ENCODE measurements at places on chromosomes 6 and 20. TPM values are rescaled to one million over a fixed set of nuclear protein-coding genes. Genes with fewer than 3 reads are reported as not detected.
A peak's percentile ranks its signal among the peaks of the same experiment; 100 is the strongest.

DNA sequence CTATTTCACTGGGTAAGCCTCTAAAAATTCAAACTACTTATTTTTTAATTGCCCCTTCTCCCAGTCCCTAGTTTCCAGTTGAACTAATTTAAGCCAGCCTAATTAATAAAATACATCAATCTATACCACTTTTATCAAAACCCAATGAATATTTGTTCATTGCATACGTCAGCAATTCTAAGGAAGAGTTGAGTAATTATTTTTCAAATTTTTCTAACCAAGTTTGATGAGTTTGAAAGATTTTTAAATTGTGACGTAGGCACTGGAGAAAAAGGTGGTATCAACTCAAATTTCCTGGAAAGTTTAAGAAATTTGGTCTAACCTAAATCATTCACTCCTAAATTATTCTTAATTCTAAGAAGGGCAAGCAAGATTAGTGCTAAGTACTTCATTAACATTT is 35.7 kb downstream of the COL21A1 start:
- DNase-seq: no peak

DNA sequence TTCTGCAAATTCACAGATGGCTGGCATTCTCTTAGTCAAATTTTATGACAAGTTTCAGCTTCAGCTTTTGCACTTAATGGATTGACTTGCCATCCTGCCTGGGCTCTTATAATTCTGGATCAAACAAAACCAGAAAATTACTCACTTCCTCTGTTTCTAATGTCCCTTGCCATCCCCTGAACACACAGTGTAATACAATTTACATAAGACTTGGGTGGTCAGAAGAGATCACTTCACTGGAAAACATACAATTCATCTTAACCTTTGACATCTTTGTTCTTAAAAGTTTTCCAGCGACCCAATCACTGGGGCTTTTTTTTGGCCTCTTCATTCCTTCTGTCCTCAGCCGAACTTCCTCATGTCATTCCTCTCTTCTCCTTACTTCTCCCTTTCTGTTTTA is 199.0 kb downstream of the ARHGAP18 start:
- DNase-seq: no peak

DNA sequence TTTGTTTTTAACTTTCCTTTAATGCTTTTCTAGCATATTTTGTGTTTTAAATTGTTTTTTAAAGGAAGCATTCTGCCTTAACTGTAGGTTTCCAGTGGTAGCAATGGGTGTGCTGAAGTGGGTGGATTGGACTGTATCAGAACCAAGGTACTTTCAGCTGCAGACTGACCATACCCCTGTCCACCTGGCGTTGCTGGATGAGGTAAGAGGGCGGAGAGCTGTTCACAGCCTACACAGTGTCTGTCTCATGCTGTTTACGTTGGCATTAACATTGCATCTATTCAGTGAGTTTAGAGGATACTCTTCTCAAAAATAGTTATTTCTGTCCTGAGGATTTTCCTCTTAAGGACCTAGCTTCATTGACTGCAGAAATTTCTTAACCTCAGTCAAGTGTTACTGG is 11.9 kb downstream of the NELFCD start:
- DNase-seq: no peak

DNA sequence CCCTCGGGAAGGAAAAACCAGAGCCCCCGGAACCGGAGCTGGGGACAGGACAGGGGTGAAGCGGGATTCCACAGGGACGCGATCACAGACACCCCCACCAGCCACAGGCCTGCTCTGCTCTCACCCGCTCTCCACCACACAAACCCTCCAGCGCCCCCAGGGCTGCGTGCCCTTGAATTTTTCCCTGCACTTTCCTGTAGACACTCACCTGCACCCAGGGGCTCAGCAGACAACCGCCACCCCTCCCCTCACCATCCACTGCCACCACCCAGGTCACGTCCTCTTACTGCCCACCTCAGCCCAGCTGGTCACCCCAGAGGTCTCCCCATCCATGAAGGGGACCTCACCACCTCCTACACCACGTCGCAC is 631 bp downstream of the ULBP2 start:
- DNase-seq: no peak

DNA sequence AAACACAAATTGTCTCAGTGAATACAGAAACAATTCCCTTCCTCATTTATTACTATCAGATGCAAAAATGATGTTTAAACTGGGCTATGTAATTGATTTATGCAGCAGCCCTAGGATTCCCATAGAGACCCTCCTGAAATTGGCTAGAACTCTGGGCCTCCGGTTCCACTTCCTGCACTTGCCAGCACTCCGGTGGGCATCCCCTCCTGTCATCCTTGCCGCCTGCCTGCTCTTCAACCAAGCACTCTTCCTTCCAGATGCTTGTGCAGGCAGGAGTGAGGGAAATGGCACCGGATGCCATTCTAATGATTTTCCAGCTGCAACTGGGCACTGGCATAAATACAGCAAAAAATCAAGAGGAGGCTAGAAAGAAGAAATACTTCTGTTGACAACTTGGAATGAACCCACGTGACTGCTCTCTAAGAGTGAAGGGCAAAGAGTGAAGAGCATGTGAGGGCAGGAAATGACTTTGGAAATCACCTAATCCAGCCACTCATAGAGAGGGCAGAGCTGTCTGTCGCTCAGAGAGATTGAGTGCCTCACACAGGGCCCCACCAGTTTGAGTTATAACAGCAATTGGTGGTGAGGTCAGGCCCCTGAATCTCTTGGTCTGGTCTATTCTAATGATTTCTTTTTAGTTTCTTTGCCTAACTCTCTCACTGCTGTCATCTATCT is 3.7 kb upstream of the NEDD9 start:
- peak; percentile 73 for DNase-seq

DNA sequence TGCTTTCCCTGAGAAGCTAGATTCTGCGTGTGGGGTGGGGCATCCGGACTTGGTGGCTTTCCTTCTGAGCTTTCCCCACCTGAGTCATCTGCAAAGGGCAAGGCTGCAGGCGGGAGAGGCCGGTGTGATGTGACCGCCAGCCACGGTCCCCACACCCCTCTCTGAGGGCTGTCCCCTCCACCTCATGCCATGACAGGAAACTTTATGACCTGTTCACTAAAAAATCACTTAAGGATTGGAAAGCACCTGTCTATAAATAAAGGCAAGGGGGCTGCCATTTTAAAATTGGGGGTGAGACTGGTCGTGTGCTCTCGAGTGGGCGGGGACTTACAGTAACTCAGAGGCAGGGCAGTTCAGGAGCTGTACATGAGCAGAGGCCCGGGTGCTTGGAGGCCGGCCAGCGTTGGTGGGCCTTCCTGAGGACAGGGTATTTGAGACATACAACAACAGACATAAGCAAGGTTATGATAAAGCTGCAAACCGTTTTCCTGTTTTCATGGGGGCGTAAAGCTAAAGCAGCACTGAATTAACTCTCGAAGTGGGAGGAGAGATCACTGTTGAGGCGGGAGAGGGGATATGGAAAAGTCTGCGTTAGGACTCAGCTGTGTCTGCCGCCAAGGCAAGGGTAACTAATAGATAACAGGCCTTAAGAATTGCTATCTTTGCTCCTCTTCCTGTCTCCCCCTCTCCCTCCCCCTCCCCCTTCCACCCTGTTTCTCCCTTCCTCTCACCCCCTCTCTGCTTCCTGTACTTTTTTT is 16.1 kb upstream of the SERPINB1 start:
- DNase-seq: no peak

- no peak for DNase-seq
Observed at GRCh38 chr6:99353126-99353525, 3.7 kb upstream of the FAXC start.

DNA sequence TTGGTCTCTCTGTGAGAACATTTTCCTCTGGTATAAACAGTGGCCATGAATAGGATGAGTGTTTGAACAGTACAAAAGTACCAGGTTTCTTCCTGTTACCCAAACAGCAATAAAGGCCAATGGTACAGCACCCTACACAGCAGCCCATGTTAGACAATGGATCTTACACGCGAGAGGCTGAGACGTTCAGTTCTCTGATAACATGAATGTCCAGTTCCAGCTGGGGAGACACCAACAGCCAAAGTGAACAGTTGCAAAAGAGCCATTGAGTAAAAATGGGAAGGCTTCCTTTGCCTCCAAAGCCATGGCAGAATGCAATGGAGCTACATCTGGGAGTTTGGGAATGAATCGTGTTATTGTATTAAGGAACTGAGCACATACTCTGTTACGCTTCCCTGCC is 246.8 kb upstream of the SGK1 start:
- DNase-seq: peak; percentile 87

GRCh38 chr20:35541118-35541782 is 628 bp upstream of the ERGIC3 start:
- no peak for DNase-seq

- no peak for DNase-seq
Observed at GRCh38 chr6:20581070-20581469, 46.8 kb downstream of the CDKAL1 start.

The EFCAB8 gene
- not detected for total RNA-seq

The LZTS3 gene
- total RNA-seq: 5.2 TPM

The AURKA gene
- total RNA-seq: 68.5 TPM

The SCUBE3 gene
- 0.80 TPM for total RNA-seq

The RFX6 gene
- total RNA-seq: 0.08 TPM

Measured in SK-MEL-5 (cell line).